Lower leg skin (tissue), 4 donors: ENCODE measurements at places on chromosomes 5 and 9. TPM values are rescaled to one million over a fixed set of nuclear protein-coding genes. Genes with fewer than 3 reads are reported as not detected.

The PCDHB5 gene
- total RNA-seq, result 0.49 TPM

The PTPA gene
- total RNA-seq, result 79.9 TPM

The SLC34A1 gene
- not detected for total RNA-seq

The BNIP1 gene
- 8.6 TPM for total RNA-seq

The PDLIM7 gene
- 31.7 TPM for total RNA-seq

The PHYHD1 gene
- total RNA-seq, result 50.0 TPM

The IL3 gene
- not detected for total RNA-seq

The SPINK5 gene
- total RNA-seq, result 416 TPM

The IL4 gene
- total RNA-seq, result not detected

The TMC1 gene
- 0.13 TPM for total RNA-seq

The TAL2 gene
- total RNA-seq, result not detected

The ZDHHC11B gene
- 2.5 TPM for total RNA-seq

The ZNF354C gene
- total RNA-seq, result 1.3 TPM
